Effector memory CD8-positive, alpha-beta T cell (primary cell): ENCODE measurements at places on chromosomes 16 and 17.

GRCh38 chr17:42135664-42136653, 13.4 kb downstream of the HSPB9 start:
- DNase-seq, result no peak

- DNase-seq, result no peak
These were observed 36.6 kb downstream of the PHLPP2 start for GRCh38 chr16:71687861-71688260.

DNA sequence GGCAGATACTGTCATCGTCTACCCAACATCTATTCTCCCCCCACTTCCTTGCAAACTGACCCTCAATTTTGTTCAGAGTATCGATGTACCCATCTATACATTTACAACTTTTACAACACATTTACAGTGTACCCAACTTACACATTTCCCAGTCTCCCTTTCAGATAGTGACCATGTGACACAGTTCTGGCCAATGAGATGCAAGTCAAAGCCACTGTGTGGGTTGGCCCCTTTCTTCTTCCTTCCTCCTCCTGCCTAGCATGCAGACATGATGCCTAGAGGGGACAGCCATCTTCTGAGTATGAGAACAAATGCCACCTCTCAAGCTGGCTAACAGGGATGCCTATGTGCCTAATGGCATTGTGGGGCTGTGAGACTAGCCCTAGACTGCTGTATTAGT, 11.3 kb upstream of the NFAT5 start:
- no peak for DNase-seq

- DNase-seq, result no peak
These were observed 71.1 kb downstream of the RPH3AL start for GRCh38 chr17:281365-281999.

- no peak for DNase-seq
These were observed 26.0 kb downstream of the CACNG3 start for GRCh38 chr16:24282141-24282540.

DNA sequence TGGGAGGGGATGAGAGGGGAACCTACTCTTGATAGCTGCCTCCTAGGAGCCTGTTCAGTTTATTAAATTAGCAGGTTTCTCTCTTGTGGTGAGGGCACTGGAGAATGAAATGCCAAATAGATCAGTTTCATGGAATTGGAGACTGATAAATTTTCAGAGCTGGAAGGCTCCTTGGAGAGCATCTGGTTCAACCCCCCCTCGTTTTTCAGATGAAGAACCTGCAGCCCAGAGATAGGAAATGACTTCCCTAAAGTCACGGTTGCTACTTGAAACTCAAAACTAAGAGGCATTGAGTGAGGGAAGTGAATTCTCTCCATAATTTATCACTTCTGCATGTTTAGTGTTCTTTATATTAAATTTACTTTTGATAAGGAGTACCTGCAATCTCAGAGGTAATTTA, 366.0 kb upstream of the CCL2 start:
- no peak for DNase-seq

- no peak for DNase-seq
These were observed 14.6 kb downstream of the SLC13A2 start for GRCh38 chr17:28487881-28488532.

GRCh38 chr17:62672957-62673356, 45.5 kb downstream of the MRC2 start:
- no peak for DNase-seq

DNA sequence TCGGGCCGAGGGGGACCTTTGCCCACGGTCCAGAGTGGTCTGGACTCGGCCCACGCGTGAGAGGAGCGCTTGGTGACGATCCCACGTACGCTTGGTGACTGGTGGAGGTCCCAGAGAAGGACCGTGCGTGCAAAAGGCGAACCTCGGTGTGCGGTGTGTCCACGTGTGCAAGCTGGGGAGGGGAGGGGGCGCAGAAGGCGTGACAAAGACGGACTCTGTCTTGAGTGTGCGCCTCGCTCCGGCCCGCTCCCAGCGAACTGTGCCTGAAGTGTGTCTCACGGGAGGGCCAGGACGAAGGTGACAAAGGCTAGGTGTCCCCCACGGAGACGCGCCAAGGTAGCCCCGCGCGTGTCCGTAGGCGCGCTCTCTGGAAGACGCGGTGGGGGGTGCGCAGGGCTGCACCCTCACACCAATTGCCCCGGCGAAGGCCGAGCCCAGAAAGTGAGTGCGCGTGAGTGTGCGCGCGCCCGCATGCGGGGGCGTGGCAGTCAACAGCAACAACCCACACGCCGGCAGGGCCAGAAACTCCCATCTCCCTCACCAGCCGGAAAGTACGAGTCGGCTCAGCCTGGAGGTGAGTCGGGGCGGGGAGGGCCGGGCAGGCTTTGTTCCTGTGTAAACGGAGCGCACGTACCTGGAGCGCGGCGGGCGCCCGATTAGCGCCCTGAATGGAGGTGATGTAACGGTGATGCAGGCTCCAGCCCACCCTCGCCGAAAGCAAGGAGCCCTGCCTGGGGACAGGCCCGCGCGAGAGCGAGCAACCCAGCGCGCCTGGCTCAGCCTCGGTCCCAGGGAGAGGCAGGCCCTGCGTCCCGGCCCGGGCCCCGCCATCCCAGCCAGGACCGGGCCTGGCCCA, at the start of gene GPRC5C:
Gene GPRC5C, plus strand, starts transcription at position 521 of the 856 bp plus-strand sequence. CDS start 7,689 bp downstream, outside the sequence.
- DNase-seq, result peak; percentile 26

GRCh38 chr16:57532266-57532625, 4.1 kb downstream of the CCDC102A start:
- DNase-seq, result no peak
